NCI-H146 (cell line): ENCODE measurements at places on chromosomes 5 and 9.
A peak's percentile ranks its signal among the peaks of the same experiment; 100 is the strongest.

DNA sequence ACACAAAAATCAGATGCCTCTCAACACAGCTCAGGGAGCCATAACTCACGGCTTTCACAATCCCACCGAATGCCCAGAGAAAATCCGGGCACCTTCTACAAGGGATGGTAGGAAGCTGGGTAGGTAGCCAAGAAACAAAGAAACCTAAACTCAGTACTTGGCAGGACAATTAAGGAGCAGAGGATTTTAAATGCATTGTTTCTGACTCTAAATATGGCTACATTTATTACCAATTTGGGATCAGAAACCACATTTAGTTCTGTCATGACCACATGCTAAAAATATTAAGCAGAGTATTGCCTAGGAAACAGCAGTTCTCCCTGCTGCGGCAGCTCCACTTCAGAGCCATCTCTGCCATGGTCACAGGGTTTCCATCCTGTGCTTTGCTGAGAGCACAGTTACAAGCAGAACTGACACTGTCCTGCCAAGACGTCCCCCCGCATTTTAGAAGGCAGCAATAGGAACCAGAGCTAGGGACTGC, 57.5 kb downstream of the SIL1 start:
- DNase-seq = no peak

- no peak for DNase-seq
These were observed 270.1 kb upstream of the PTGER4 start for GRCh38 chr5:40409601-40410000.

- no peak for DNase-seq
These were observed 318.8 kb downstream of the PIK3R1 start for GRCh38 chr5:68534131-68534940.

- DNase-seq = no peak
These were observed 84.9 kb upstream of the NR3C1 start for GRCh38 chr5:143488381-143488780.

GRCh38 chr5:1178529-1179382, 22.6 kb upstream of the SLC6A19 start:
- no peak for DNase-seq

DNA sequence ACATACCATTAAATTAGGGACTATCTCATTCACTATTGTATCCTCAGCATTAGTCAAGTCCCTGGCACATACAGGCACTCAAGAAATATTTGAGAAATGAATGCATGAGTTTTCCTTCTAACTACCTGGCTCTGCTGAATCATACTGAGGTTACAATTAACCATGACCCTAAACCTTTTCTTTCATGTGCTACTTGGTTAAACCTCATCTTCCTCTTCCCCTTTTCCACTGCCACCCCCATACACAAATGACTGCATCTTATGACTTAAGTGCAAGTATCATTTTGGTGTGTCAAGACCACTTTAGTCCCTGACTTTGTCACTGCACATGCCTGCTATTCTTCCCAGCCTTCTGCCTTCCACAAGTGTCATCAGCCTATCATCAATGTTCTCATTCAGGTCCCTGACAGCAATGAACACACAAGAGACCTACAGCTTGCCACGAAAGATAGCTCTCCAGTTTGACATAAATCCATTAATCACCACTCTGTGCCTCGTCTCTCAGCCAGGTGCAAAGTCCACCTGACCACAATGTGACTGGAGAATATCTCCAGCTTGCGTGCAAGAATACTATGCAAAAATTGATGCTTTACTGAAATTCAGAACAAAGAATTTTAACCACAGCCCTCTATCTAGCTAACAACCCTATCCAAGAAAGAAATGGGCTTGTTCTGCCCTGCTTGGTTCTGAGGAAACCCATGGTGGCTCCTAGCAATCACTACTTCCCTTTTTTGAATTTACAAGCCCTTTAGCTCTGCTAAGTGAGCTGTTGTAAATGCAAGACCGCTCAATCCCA, 74.5 kb downstream of the MAPKAP1 start:
- DNase-seq = peak; percentile 48

GRCh38 chr5:172447646-172448365, 6.5 kb downstream of the SH3PXD2B start:
- no peak for DNase-seq

- no peak for DNase-seq
These were observed 169.7 kb downstream of the DTWD2 start for GRCh38 chr5:118818604-118819003.

- no peak for DNase-seq
These were observed 8.8 kb downstream of the HTR4 start for GRCh38 chr5:148645527-148645926.

GRCh38 chr9:90706230-90706629, 63.6 kb upstream of the DIRAS2 start:
- no peak for DNase-seq

DNA sequence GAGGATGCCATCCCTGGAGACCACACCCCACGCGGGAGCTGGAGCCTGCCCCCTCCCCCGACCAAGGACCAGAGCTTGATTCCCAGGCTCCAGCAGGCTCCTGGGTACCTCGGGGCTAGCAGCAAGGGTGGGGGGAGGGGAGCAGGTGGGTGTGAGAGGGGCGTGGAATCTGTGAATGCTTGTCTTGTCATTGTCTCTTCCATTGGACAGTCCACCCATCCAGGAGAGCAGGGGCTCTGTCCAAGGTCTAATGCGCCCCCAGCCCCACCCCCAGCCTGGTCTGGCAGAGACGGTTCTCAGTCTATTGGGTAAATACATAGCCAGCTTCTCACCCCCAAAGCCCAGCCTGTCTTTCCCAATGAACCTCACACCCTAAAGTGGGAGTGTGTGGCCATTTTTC, 22.8 kb downstream of the URM1 start:
- no peak for DNase-seq

DNA sequence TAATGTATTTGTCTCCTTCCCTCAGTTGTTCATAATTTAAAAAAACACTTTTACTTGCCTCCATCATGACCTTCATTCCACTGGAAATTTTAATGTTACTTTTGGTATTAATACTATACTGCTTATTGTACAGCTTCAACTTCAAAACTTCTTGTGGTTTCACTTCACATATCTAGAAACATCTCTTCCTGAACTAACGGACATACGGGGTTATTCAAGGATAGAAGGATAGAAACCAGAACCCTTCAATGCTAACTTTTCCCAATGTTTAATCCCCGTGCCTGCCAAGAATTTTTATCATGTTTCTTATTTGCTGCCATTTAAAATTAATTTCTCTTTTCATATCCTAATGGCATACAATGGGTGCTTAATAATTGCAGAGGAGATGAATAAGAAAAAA, 36.3 kb upstream of the SETD9 start:
- DNase-seq = no peak

- DNase-seq = peak; percentile 36
These were observed 1.5 kb downstream of the PCSK1 start for GRCh38 chr5:96431376-96432187.

DNA sequence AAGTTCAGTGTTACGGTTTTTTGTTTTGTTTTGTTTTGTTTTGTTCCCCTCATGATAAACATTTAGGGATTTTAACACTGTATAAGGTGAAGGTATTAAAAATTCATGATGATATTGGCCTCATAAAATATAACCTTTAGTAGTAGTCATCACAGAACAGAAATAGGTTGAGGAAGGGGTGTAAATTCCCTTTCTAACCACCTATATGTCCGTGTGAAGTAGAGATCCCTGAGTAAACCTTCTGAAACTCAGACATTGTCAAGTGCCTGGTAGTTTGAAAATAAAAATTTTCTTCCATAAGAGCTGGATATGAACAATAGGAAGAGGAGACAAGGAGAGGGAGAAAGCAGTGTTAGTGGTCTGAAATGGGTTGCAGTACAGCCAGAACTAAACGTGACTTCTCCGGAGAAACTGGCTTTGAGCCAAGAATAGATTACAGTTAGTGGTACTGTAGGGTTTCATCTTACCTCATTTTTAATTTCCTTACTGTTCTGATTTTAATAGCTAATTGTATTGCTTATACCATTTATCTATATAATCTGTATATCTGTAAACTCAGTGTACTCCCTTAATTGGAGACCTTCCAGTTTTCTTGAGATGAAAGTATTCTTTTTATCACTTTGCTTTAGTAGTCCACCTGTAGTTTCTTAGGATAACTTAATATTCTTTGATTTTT, 18.3 kb downstream of the UGCG start:
- DNase-seq = peak; percentile 27

DNA sequence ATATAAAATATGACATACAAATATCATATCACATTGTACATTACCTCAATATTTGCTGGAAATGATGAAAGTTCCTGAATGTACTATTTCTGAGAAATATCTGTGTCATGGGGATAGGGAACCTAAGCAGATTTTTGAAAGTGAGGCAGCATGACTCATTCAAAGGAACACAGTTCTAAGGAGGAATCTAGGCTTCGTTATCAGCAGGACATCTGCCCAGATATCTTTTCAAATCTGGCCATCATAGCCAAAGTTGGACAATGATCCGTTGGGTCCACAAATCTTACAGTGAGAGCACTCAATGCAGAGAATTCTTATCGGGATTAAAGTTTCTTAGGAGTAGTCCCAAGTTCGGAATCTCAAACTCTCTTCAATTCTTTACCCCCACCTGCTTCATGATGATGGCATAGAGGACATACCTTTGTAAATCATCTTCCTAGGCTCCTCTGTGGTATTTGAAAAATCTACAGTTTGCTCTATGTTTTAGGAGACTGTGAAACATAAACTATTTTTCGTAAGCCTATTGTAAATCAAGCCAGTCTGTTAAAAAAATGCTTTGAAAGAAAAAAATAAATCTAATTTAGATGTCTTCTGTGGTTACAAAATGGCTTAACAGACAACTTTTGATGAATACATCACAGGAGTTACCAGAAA, 29.4 kb upstream of the ALDH1A1 start:
- no peak for DNase-seq

DNA sequence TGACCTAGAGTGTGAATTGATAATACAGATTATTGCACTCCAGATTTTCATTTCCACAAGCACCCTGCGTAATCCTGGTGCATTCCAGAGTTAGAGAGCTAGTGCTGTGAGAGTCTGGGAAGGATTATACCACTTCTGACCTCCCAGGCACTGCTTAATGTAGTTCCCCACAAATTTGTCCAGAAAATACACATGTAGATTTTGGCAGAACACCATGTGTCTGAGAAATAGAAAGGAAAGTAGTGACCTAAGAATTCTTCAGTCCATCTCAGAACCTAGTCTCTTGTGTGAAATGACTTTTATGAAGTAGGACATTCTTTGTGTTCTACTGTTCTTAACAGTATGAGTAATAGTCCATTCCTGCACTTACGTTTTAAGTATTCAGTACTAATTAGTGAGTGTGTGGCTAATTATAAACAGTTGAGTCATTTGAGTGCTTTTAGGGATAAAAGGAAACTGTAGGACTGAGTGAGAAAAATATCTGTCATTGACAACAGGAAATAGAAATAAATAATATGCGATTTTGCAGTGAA, 27.8 kb upstream of the PTPDC1 start:
- DNase-seq = no peak

DNA sequence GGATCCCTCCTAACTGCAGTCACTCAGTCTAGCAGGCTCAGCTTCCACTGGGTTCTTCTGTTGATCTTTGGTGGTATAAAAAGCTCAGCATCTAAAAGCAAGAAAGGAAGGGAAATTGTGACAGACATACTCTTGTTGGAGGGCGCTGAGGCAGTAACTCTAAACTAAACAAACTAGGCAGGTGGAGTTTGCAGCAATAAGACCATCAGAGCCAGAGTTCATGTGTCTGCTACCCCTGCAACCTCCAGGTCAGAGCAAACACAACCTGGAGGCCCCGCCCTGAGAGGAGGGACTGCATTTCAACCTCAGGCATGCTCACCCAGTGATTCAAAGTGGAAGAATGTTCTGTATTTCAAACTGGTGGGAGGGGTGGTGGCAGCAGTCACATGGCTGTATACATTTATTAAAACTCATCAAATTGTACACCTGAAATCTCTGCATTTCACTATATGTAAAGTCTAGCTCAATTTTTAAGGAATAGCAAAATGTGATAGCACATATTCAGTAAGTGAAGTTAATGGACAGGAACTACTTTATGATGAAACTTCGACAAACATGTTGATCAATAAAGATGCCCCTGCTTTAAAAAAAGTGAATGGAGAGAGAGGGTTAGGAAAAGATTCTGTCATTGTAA, 7.1 kb downstream of the ACTL7A start:
- peak; percentile 8 for DNase-seq

- DNase-seq = no peak
These were observed 1474.3 kb upstream of the CDH9 start for GRCh38 chr5:28512648-28513047.

- no peak for DNase-seq
These were observed 3.4 kb downstream of the IL13 start for GRCh38 chr5:132661231-132662003.

DNA sequence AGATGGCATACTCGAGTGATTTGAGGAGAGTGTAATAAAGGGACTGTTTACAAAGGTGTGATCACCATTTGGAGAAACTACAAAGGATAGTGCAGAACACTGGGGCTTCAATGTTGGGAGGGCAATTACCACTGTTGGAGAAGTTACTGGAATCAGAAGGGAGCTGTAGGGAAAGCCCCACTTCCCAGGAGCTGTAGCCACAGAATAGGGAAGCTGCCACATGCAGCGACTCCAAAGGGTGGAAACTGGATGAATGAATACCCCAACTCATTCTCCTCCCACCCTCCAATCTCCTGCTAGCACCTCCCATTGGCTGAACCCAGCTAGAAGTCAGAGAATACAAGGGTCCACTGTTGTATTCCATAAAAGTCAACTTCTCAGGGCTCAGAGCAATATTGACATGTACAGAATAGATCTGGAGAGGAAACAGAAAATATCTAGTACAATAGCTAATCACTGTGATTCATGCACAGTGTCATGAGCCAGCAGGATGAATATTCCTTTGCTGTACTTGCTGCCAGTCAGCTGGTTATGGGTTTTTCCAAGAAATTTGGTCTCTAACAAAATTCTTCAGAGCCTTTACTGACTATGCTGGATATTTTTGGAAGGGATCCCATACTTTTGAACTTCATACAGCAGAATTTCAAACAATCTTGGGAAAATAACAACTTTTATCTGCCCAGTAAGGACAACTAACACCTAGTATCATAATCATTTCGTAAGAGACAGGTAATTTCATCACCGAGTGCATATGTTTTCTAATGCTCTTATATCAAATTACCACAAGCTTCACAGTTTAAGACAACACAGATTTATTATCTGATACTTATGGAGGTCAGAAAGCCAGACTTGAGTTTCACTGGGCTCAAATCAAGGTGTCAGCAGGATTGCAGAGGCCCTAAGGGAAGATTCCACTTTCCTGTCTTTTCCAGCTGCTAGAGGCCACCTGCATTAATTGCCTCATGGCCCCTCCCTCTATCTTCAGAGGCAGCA, 39.6 kb downstream of the PDCD1LG2 start:
- DNase-seq = no peak

- DNase-seq = no peak
These were observed 37.6 kb upstream of the MELK start for GRCh38 chr9:36535107-36535506.

- DNase-seq = no peak
These were observed 188.6 kb downstream of the CTNND2 start for GRCh38 chr5:11715461-11716196.

- no peak for DNase-seq
These were observed 171.3 kb downstream of the SLC28A3 start for GRCh38 chr9:84169240-84169639.
